ENCODE measurements at places on chromosomes 11 and 22.

- peak; percentile 27 for DNase-seq
These were observed 20.8 kb upstream of the CHKA start for GRCh38 chr11:68142028-68142412.

DNA sequence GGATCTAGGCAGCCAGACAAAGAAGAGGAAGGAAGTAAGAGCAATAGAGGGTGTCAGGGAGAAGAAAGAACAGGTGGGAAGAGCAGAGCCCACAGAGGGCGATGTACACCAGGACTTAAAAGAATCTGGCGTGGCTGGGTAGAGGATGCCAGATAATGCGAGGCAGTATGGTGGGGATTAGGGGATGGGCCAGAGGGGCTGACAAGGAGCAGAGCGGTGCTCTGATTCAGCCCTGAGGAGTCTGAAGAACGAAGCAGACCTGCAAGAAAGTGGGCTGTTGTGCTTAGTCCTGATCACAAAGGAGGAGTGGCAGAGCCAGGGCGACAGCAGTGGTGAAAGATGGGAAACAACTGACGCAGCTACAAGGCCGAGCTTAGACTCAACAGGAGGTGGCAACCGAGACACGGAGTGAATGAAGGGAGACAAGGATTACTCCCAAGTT is 163.7 kb downstream of the LARGE1 start:
- no peak for DNase-seq

DNA sequence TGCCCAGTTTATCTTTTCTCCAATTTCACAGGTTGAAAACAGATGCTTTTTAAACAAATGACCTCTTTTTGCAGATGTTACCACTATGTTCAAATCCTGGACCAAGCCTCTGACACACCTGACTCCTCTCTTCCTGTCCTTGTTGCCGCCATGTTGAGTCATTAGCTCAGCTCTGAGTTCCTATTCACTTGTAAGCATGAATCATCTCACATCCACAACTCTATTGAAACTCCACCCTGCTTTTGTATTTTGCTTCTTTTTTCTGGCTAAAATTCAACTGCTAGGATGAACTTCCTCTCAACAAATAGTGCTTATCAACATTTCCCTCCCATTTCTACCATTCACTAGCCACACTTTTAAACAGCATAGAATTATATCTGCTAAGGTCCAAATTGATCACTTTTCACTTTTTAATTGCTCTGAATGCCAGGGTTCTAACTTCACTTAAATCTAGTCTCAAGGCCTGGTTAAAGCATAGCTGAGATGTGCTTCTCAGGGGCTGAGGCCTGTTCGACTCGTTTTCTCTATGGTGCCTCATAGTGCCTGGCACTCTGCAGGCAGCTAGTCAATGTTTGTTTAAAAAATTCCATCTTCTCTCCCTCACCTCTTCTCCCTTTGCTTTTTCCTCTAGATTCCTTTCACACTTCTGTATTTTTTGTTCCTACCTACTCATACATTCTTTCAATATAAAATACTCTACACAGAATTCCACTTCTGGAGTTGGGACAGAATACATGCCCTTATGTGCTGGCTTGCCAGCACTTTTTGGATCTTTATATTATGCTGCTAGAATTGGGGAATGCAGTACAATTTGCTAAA is 3.9 kb downstream of the JOSD1 start:
- DNase-seq: peak; percentile 73

DNA sequence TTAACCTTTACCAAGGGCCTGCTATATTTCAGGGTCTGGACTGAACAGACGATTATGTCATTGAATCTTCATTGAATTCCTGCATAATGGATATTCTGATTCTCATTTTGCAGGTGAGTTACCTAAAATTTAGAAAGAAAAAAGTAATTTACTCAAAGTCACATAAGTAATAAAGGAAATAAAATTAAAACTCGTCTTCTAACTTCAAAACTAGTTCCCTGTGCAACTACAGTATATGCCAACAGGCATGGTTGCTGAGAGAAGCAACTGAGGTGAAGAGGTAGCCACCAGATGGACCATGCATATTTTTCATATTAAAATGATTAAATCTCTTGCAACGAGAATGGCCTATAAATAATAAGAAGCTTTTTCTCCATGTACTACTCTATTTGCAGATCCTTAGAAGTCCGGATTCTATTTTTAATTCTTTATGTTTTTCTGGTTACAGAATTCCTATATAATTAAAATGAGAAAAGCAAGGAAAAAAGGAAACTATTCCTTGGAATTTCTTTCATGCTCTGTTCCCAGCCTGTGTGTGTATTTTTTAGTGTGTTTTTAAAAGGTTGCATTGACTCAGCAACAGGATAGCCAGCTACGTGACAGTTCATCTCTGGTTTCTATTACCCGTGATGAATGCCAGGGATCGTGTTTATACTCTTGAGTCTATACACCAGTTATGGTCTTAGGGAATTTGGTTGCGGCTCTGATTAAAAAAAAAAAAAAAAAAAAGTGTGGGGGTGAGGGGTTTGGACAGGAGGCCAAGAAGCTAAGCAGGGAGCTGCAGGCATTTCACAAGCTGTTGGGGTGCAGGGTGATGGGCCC is 186.8 kb downstream of the ETS1 start:
- no peak for DNase-seq

- no peak for DNase-seq
These were observed 186.4 kb upstream of the ZBED5 start for GRCh38 chr11:11044137-11044855.

DNA sequence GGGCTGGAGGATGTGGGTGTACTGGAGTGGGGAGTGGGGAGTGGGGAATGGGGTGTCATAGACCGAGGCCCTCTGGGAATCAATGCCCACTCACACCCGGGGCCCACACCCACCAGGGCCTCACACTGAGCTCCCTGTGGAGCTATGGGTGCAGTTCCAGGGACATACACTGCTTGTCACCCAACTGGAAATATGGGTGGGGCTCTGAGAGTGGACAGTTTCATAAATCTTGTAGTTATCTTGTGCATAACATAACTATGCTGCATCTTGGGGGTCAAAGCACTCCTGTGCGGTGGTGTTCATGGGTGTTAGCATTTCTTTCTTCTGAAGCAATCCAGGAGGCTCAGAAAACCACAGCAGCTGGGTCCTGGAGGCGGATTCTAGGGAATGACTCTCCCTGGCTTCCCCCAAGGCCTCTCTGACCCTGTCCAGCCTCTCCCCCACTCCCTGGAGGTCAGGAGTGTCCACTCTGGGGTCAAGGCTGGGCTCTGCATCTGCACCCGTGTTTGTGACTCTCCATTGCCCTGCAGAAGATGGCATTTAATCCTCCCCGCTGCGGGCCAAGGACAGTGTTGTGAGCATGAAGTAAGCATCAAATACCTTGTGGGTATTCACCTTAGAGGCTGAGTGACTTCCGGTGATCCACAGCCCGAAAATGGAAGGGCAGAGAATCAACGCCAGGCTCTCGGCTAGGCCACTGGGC is 172.5 kb downstream of the CTTN start:
- DNase-seq: no peak

DNA sequence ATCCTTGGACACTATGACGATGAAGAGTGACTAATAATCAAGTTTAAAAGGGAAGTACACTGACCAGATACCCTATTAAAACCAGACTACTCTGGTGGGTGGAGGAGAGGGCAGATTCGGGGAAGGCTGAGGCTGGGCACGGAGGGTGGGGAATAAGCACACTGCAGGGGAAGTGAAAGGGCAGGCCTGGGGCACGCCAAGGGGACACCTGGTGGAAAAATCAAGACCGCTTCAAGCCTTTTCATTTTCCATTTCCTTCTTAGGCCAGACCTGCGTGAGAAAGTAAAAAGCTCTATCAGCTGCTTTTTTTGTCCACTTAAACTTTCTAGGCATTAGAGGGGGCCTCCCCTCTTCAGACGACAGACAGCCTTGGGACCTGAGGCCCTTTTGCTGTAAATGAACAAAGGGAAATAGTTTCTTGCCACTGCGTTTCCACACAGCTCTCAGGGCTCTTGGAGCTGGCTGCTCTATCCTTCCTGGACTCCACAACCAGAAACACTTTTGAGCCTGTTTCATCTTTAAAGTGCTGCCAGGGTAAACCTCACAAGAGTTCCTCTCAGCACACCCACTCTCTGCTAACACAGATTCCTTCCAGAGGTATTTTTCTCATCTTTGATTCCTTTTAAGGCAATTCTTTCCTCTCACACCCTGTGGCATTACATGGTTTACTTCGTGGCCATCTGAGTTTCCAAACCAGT is 25.0 kb upstream of the SERPIND1 start:
- no peak for DNase-seq

GRCh38 chr11:31805629-31806185 is 5.4 kb downstream of the PAX6 start:
- no peak for DNase-seq

- DNase-seq: no peak
These were observed 12.7 kb upstream of the OR8K1 start for GRCh38 chr11:56333156-56333555.

DNA sequence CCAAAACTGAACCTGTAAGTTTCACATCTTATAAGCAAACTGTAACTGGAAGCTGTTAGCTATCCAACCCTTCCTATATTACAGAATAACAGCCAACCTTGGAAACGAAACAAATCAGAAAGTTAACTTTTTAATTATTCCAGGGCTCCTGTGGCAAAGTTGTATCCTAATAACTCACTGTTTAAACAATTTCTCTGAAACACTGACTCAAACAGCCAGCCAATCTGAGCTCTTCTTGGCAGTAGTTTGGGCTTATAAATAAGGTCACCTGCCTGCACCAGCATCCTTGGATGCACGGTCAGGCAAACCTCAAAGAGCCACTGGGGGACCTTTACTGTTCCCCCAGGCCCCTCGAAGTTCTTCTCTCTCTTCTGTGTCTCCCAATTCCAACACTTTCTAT is 5.0 kb downstream of the CELSR1 start:
- no peak for DNase-seq

DNA sequence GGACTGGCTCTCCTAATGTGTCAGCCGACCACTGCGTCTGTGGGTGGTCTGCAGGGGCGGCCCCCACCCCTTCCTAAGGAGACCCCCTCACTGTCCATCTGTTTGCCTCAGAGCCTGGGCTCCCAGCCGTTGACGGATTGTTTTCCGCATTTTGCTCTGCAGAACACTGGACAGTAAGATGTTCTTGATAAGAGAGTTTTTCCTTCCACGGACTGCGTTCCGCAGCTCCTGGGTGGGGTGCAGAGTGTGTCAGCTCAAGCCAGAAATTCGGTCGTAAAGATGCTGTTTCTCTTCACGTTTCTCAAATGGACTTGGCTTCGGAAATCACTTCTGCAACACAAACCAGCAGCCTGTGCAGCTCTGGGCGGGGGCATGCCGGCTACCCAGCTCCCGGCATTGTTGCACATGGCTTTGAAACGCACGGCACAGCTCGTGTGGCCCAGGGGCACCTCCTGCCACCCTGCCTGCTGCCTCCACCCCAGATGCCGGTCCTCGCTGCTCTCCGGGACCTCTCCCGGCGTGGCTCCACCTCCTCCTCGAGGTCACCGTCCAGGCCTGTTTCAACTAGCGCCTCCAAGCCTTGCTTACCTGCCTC is 2.9 kb upstream of the MRGPRG start:
- DNase-seq: no peak

DNA sequence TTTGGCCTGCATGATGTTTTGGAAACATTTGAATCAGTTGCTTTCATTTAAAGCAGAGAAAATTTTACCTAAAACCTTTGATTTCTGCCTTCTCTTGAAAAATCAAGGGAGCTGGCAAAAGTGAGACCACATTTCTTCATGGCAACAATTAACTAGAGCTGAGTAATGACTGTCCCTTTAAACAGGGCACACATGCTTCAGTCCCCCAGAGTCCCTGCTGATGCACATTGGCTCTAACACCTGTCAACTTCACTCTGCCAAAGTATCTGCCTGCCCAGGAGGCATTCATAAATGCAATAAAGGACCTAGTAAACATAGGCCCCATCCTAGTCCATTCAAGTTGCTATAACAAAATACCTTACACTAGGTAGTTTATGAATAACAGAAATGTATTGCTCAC is 87.1 kb upstream of the LDLRAD3 start:
- no peak for DNase-seq

- DNase-seq: no peak
These were observed 53.7 kb downstream of the GALNT18 start for GRCh38 chr11:11567936-11568650.

DNA sequence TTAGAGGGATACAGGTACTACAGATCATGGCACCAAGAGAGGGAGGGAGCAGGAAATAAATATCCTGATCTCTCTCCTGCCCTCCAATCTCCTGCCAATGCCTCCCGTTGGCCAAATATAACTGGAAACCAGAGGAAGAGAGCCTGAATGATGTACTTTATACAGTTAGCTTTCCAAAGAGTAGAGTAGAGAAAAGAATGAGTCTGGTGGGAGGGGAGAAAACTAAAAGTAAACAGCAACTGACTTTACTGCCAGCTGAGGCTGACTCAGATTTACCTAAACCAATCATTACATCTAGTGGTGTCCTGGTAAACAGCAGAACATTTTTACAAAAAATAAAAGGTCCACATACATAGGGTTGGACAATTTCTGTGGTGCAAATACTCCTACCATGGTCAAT is 5.1 kb downstream of the MPZL3 start:
- DNase-seq: no peak

DNA sequence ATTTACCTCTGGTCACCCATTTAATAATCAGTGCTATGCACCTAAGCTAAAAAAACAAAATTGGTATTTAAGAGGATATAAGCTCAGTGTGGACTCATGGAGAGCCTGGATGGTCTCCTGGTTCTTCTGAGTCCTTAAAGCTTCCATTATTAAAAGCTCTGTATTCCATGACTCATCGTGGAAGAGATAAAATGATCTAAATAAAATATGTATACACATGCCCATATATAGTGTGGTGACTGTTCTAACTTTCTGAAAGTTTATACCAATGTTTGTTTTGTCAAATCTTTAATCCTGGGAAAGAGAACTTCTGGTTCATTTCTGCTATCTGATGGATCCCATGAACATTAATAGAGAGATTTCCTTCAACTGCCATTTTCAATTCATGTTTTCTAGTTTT is 375.9 kb downstream of the GUCY1A2 start:
- no peak for DNase-seq

DNA sequence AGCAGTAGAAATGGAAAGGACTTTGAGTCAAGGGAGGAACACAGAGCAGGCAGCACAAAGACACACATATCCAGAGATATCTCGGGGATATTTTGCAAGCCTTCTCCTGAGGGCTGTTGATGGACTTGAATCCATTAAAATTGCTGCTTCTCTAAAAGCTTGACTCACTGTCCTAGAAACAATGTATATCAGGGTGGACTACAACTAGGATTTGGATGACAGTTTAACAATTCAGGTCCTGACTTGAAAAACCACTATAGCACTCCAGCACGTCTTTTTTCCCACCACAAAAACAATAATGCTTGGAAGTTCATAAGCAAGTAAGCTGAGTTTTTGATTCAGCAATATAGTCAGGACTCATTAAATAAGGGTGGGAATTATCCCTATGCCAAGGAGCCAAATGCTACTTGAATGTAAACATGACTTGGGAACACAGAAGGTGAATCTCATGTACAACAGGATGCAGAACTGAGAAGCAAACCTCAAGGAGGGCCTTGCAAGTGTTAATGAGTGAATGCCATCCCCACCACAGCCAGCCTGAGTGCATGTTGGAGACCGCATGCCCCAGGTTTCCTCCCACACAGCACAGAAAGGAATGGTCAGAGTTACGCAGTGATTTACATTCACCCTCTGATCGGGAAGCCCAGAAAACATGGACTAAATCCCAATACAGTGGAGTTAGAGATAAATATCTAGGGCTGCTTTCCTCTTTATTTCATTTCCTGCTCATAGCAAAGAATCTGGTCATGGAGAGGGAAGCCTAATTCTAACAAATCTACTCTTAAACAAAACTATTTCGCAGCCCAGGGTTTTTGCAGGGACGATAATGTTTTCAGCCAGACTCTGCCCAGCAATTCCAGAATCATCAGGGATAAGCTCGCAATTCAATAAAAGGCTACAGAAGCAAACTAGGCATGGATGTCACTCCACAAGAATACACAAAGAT is 98.4 kb upstream of the OR9G4 start:
- no peak for DNase-seq
